ENCODE measurements at places on chromosomes 2 and 18. TPM values are rescaled to one million over a fixed set of nuclear protein-coding genes. Genes with fewer than 3 reads are reported as not detected.

Gene GALNT3
- 0.84 TPM for polyA plus RNA-seq

Gene ST6GAL2
- polyA plus RNA-seq: 3.3 TPM

Gene OSBPL6
- polyA plus RNA-seq: 7.6 TPM

Gene DRC1
- not detected for polyA plus RNA-seq

- DNase-seq: no peak
These were observed 105.6 kb downstream of the HNRNPLL start for GRCh38 chr2:38496927-38497669.

DNA sequence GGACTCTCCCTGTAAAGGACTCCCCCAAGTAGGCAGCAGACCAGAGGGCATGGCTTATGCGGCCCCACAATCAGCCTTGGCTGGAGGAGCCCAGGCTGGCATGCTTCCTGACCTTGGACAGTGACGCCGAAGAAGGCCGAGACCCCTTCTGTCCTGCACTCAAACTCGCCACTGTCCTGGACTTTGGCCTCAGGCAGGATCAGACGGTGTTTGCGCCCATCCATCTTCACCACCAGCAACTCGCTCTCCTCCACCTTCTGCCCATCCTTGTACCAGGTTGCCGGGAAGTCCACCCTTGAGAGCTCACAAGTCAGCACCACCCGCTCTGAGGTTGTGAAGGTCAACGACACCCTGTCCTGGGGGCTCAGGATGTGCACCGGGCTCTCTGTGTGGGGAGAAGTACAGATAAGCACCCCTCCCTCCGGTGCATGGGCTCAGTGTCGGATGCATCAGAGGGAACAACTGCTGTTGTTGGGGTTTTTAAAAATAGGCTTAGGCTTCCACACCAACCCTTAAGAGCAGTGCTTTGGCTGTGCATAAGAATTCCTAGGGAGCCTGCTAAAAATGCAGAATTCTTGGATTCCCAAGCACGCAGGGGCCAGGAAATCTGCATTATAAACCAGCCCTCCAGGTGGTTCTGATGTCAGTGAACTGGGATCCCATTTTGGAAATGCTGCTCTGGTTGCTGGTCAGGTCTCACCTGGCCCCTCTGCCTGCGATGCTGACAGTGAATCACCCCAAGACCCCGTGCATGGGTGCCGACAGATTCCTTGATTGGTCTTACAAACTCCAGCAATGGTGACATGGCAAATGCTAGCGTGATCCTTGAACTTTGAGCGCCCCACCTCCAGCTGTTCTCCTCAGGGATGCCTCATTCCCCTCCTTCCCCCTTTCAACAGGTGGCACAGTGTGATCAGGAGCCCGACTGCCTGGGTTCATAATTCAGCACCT lies 5.9 kb downstream of the OBSL1 start:
- no peak for DNase-seq
